ENCODE measurements at places on chromosomes 2 and 18. TPM values are rescaled to one million over a fixed set of nuclear protein-coding genes. Genes with fewer than 3 reads are reported as not detected.

- no peak for DNase-seq
These were observed 101.4 kb upstream of the STPG4 start for GRCh38 chr2:47256416-47257087.

DNA sequence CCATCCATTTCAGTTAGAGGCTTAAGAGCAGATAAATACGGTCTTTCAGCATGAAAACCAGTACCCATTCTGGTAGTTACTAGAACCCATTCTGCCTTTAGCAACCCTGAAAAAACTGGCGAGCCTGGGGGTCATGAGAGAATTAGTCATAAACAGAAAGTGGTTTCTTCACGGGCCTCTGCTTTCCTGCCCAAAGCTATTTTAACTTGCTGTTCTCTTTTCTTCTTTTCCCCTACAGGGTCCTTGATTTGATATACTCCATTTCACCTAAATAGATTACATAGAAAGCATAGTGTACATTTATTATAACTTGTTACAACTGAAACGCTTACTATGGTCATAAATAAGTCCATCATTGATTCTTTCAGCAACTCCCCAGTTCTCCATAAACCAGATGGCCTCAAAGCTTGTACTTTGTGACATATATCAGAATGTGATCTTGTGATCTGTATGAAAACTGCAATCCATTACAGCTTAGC, 48.3 kb downstream of the WDFY1 start:
- DNase-seq = peak; percentile 47

DNA sequence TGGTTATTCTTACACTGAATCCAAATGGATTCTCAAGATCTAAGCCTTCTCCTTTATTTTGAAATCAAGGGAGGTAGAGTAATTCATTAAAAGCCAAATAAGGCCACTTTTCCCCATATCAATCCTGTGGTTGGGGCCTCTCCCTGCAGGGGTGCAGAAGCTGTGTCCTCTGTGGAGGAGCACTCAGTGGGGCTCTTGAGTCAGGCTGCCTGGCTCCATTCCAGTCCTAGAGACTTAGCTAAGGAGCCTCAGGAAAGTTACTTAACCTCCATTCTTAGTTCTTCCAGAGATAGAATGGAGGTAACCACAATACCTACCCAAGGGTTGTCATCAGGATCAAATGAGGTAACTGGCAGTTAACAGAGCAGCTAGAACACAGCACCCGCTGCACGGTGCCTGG, 564.3 kb downstream of the CMPK2 start:
- no peak for DNase-seq

DNA sequence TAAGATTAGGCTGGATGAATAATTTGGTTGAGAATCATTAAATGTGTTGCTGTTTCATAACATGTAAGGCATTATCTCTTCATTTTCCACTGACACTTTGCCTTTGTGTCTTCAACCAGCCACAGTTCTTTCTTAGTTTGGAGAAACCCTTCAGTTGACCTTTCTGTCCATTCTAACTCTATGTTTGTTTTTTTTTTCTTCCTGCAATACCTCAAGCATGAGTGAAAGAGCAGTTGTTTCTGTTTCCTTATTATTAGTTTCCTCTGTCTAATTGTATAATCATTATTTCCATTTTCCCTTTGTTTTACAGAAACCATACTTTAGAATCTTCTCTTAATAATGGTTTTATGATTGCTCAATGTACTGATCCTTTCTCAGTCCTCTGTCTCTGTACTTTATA, 25.6 kb downstream of the HADHB start:
- DNase-seq = no peak

DNA sequence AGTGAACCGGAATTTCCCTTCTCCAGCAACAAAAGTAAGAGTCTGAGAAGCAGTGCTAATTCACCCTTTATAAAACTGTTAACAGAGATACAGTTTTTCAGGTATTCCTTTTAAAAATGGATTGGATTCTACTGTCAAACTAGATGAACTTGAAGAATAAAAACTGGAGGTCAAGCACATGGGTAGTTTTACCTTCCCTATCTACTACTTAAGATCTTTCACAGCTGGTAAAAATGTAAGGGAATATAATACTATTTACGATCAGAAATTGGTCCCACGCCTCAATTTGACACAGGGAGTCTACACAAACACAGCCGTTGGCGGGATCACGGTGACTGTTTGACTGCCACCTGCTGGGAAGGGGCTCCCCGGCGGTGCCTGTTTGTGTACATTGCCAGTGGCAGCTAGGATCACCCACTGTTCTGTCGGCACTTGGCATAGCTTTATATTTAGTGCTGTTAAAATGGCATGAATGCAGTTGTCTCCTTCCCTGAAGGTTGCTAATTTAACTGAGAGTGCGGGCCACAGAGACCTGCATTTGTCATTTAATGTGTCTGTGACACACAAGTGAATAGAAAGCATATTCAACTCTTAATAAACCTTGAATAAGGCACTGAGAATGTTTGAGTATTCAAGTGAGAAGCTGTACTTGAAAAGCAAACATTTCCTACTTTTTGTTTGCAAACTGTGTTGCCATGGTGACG, 59.5 kb downstream of the ABCG8 start:
- DNase-seq = no peak

DNA sequence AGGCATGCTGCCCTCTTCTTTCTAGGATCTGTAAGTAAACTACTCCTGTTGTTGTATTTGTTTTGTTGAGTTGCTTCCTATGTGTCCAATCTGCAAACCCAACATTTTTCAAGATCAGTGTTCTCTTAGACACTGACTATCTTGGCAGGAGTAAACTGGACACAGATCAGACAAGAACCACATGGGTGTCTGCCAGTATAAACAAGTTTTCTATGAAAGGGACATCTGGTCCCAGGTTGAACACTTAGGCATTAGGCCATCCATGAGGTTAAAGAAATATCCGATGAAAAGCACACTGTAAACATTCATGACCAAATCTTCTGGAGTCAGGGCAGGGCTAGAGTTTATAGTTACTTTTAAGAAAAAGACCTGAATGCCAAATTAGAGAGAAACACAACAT, 441.8 kb downstream of the NYAP2 start:
- no peak for DNase-seq

DNA sequence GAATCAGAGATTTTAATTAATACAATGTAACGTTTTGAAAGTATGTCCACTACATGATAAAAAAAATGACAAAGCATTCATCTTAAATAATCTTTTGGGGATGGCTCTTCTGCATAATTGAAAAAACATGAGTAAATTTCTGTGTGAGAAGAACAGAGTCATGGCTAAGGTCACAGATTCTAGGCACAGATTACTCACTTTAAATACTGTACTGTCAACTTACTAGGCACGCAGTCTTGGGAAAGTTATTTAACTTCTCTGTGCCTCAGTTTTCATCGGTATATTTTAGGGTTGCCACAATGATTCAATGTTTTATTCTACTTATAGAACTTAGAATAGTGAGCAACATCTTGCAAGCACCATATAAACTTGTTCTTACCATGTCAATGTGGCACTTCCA, 49.2 kb downstream of the TMEFF2 start:
- no peak for DNase-seq

DNA sequence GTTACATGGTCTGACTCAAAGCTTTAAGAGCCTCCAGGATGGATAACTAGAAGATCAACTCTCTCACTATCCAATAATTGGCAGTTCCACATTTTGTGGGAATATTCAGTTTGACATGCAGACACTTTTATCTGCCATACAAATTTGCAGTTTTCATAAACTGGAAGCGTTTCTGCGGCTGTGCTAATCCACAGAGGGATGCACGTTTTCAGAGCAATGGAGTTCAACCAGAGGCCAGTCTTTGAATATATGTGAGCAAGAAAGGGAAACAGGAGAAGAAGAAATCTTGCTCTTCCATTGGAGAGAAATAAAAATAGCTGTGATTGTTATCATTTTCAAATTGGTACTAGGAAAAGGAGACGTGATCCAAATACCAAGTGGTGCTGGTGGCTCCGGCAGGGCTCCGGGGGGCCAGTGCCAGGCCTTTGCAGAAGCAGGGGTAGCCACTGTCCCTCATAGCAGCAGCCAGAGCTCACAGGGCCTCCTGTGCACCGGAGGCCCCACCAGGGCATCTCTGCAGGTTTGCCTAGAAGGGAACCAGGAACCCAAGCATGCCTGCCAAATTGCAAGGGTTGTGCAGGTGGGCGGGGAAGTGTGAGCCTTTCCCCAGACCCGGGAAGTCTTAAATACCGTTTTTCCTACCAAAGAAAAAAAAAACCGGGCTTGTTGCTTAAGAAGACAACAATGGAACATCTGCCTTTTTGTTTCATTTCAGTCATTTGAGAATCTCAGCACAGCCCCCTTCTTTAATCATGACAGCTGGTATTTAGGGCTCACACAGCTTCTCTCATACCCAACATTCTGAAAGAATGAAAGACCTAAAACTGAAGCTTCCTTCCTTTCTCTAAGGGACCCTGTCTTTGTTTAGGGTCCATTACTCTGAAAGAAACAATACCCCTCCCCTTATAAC, 791.1 kb upstream of the SOX11 start:
- no peak for DNase-seq

DNA sequence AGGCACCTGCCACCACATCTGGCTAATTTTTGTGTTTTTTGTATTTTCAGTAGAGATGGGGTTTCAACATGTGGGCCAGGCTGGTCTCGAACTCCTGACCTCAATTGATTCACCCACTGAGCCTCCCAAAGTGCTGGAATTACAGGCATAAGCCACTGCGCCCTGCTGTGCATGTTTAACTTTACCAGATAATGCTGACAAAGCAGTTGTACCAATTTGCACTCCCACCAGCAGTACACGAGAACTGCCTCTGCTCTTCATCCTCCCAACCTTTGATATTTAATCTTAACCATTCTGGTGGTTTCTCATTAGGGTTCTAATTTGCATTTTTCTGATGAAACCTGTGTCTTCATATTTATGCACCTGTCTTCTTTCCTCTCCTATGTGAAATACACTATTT, 12.0 kb upstream of the DYM start:
- DNase-seq = no peak

GRCh38 chr2:137676346-137676745, 287.9 kb upstream of the HNMT start:
- DNase-seq = no peak

- DNase-seq = peak; percentile 36
These were observed 151.9 kb downstream of the CERS6 start for GRCh38 chr2:168607992-168608391.

DNA sequence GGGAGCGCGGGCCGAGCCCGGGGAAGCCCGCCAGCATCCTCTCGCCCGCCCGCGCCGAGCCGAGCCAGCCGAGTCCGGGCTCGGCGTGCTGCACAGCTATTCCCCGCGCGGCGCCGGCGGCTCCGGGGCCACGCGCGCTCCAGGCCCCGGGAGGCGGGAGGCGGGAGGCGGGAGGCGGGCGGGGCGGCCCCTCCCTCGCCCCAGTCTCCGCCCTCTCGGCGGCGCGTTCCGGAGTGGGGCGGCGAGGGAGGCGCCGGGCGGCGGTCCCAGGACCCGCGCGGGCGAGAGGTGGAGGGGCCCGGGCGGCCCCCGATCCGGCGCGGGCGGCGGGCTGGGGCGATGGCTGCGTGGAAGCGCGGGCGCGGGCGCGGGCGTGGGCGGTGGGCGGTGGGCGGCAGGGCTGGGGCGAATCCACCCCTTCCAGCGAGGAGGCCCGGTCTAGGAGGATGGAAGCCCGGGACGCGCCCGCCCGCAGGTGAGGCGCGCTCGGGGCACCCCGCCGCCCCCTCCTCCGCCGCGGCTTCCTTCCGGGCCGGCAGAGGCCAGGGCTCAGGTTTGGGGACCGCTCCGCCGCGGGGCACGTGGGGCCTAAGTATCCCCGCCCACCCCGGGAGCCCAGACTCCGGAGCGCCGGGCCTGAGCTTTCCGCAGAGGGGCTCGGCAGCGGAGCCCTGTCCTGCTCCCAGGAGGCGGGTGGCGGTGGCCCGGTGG, at the start of gene ADCY3:
Gene ADCY3 (minus strand): TSS at position 140 of the 711 bp plus-strand sequence. CDS start 1,250 bp downstream, outside the sequence.
- DNase-seq = peak; percentile 99

The SULT1C4 gene
- not detected for total RNA-seq

GRCh38 chr2:151670346-151670745, 63.9 kb downstream of the NEB start:
- DNase-seq = no peak

DNA sequence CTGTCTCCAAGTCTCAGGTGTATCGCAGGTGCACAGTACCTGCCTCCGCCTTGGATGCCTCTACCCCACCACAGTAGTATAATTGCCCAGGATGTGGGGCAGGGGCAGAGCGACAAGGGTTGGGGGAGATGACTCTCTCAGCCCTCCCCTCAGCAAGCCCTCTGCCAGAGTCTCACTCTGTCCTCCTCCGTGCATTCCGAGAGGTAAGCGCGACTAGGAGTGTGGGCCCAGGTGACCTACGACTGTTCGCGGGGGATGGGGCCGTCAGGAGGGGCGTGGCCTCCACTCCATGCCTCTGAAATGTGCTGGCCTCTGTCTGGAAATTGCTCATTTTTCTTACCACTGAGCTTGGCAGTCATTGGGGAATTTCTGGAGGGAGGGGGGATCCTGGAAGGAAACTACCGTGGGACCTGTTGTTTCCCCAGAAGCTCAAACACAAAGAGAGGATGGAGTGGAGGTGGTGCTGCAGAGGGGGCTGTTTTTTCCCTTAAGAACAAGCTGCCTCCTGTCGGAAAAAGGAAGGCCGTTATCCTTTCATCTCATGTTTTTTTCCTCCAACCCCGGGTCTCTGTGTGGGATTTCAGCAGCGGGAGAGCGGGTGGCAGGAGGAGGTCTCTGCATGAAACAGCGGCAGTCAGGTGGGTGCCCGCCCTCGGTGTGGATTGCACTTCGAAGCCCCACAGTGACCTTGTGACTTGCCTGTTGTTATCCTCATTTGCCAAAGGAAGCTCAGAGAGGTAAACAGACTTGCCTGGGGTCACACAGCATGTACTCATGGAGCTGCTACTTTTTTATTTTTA, 13.0 kb upstream of the RALB start:
- peak; percentile 98 for DNase-seq

The SFXN5 gene
- 17.0 TPM for total RNA-seq

GRCh38 chr2:141611981-141612380, 518.8 kb downstream of the LRP1B start:
- no peak for DNase-seq
